Smooth muscle cell of the coronary artery (primary cell): ENCODE measurements at places on chromosomes 13 and 19. TPM values are rescaled to one million over a fixed set of nuclear protein-coding genes. Genes with fewer than 3 reads are reported as not detected.

Gene PAN3
- total RNA-seq = 8.8 and 9.8 TPM in 2 replicates

Gene SLAIN1
- total RNA-seq = 0.30 TPM in 1 of 2 replicates, not detected in the other

Gene RGCC
- total RNA-seq = 1.1 and 4.4 TPM in 2 replicates

Gene COL4A2
- 336 and 1,402 TPM in 2 replicates for total RNA-seq

Gene MEDAG
- 19.7 and 171 TPM in 2 replicates for total RNA-seq

Gene ADGRE3
- not detected in 2 replicates for total RNA-seq

Gene ZNF567
- 3.2 and 5.3 TPM in 2 replicates for total RNA-seq

Gene PCDH8
- total RNA-seq = not detected in 2 replicates

Gene REXO1
- 2.9 and 4.1 TPM in 2 replicates for total RNA-seq

Gene KLK4
- total RNA-seq = not detected in 2 replicates
